Foreskin keratinocyte (primary cell): ENCODE measurements at places on chromosomes 3 and 15. TPM values are rescaled to one million over a fixed set of nuclear protein-coding genes. Genes with fewer than 3 reads are reported as not detected.

- DNase-seq = no peak
Observed at GRCh38 chr15:53836618-53837017, 77.2 kb upstream of the WDR72 start.

DNA sequence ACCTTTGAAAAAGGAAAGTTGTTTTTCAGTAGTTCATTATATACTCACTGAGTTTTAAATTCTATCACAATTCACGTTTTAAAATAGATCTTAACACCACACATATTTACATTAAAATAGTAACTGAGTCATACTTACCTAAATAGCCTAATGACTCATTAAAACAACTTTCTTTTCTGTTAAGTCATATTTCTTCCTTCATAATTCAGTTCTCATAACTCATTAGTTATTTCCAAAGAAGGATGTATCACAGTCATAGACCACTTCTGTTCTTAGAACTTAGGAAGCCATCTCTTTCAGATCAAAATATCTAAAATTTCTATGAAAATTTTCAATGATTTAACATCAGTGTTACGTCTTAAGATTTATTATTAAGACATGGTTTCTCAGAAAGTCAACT is 885.9 kb downstream of the FHIT start:
- DNase-seq = peak; percentile 31

DNA sequence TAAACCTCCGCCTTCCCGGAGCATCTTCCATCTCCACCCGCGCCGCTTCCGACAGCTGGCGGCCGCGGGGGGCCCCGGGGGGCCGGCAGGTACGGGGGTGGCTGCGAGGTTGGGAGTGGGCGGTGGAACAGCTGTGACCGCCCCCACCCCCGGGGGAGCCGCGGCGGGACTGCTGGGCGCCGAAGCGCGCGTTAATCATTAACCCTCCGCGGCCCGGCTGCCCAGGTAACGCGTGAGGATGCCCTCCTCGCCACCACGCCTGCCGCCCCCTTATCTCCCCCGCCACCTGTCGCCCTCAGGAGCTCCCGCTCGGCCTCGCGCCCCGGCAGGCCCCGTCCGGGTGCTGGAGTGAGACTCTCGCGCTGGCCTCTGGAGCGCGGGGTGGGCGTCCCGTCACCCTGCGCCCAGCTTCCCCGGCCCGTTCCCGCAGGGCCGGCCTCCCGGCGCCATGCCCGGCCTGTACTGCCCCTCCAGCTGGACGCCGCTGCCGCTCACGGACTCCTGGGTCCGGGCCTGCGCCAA is 757 bp downstream of the VWA5B2 start:
- DNase-seq = no peak

DNA sequence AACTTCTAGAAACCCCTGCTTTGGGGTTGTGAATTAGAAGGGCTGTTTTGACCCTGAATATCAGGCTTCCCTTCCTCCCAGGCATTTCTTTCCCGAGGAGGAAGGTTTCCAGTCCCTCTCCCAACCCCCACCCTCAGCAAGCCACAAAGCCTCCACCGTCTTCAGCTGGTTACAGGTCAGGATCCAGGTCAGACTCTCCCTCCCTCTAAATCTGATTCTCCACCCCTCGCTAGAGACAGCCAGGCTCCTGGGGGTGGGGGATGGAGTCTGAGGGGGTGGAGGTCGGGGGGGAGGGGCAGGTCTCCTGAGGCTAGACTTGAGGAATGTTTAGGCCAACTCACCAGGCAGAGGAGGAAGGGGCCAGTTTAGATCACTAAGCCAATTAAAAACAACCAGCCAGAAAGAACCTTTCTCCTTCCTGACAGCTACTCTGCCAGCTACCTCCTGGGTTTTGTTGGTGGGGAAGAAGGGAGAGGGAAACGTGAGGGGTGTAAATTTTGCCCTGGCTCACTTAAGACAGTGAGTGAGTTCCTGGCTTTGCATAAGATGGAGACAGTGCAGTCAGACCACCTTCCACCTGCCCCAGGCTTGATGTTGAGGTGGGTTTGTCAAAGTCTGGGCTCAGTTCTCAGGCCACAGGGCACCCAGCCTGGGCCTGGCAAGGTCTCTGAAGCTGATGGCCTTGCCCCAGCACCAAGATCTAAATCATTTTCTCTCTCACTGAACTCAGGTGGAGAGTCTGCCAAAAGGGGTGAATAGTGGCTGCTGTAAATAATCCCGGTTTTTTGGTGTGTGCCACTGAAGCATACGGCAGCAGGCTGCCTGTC is 19.5 kb downstream of the BMF start:
- no peak for DNase-seq

GRCh38 chr3:168081856-168082255 is 13.9 kb downstream of the GOLIM4 start:
- DNase-seq = no peak

DNA sequence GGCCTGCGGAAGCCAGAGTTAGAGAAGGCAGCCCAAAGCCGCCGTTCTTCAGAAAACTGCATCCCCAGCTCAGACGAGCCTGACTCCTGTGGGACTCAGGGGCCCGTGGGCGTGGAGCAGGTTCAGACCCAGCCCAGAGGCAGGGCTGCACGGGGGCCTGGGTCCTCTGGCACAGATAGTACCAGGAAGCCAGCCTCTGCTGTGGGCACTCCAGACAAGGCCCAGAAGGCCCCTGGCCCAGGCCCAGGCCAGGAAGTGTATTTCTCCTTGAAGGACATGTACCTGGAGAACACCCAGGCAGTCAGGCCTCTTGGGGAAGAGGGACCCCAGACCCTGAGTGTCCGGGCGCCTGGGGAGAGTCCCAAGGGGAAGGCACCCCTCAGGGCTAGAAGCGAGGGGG is 23.1 kb downstream of the ALPK3 start:
- no peak for DNase-seq

- no peak for DNase-seq
Observed at GRCh38 chr3:173397161-173398110, at the start of gene NLGN1. Gene NLGN1 (plus strand): TSS chr3:173397744.

GRCh38 chr3:156964577-156964976 is 138.4 kb downstream of the LEKR1 start:
- no peak for DNase-seq

GRCh38 chr15:80500021-80500420 is 95.8 kb downstream of the ARNT2 start:
- no peak for DNase-seq

GRCh38 chr3:115800489-115801075 is 177.3 kb downstream of the GAP43 start:
- peak; percentile 71 for DNase-seq

DNA sequence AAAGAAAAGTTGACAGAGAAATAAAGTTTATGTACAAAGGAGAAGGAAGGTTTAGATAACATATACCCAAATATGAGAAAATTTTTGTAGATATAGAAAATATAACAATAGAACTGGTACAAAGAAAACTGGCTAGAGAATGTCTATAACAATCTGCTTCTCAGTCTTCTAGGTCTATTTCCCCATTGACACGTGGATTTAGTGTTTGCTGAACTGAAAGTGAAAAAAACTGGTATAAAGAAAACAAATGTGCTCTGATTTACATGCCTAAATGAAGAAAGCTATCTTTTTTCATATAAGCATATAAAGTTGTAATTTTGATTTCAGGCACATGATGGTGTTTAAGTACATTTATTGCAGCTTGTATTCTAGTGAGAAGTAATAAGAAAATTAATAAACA is 9.8 kb downstream of the KCNMB2 start:
- no peak for DNase-seq

The TM4SF18 gene
- total RNA-seq = not detected in 2 replicates

The RNF123 gene
- 19.2 and 22.8 TPM in 2 replicates for total RNA-seq

The ITGB5 gene
- 82.0 and 91.9 TPM in 2 replicates for total RNA-seq
